Stimulated activated CD4-positive, alpha-beta T cell treated with anti-CD3 and anti-CD28 coated beads, Interleukin-15, amount 100 ng/mL, for 24 hours (primary cell): ENCODE measurements at places on chromosomes 7 and 10.

DNA sequence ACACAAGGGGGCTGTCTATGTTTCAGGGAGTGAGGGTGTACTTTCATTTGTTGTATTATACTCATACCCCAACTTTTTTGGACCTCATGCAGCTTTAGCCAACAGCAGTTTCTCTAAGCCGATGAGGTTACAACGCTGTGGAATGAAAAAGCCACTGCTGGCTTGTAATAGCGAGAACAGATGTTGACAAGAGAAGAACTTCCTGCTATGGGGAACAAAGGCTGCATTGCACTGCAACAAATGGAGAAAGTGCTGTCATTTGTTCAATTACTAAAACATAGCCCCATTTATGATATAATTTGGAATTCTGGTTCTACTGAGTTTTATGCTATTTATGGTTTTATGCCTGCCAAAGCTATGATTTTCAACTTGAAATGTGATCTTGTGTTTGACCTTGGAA, 104.2 kb upstream of the TMEM72 start:
- DNase-seq: no peak

DNA sequence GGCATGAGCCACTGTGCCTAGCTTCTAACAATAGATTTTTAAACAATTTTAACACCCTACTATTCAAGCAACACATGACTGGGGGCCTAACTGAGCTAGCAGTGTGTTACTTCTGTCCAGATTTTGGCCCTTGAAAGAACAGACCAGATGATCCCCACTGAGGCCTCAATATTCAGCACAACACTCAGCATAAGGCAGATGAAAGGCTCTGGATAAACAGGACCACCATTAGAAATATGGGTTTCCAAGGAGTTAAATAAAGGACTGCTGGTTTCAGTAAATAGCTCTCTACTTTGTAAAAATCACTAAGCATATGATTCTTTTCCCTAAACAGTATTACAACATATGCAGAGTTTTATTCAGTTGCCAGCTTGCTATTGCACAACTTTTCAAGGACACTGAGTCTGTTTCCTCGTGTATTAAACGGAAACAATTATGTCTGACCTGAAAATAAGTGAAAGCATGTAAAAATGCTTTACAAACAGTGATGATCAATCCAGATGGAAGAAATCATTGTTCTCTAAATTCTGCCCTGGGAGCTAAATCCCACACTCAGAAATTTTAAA, 23.8 kb upstream of the FZD1 start:
- no peak for DNase-seq

DNA sequence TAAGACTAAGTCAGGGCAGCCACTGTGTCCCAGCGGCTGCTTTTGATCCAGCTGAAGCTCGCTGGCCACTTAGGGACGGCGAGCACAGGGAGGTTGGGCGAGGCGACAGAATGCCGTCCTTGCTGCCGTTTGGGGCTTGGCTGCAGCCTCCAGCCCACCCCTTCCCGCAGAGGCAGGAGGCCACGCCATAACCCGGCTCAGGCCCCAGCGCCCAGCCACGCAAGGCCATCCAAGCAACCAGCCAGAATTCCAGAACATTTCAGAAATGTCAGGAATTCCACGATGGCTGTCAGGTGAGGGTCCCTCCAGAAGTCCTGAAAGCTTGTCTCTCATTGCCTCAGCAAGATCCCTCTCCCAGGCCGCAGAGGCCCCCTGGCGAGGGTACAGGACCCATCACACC, 479.1 kb upstream of the FOXK1 start:
- DNase-seq: no peak

GRCh38 chr7:78427209-78427608, 628.6 kb downstream of the PHTF2 start:
- no peak for DNase-seq

DNA sequence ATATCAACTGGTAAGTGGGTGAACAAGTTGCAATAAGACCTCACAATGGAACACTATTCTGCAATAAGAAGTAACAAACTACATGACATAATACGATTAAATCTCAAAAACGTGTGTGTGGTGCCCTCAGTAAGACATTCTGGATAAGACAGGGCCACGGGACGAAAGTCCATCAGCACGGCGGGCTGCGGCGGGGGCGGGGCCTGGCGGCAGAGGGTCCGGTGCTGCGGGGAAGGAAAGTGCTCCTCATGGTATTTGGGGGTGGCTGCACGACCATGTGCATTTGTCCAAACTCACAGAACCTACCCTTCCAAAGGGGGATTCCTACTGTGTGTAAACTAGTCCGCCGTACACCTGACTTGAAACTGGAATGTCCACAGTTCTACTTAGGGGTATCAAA, 341.8 kb downstream of the TCERG1L start:
- no peak for DNase-seq
